ENCODE measurements at places on chromosomes 2 and 18.

DNA sequence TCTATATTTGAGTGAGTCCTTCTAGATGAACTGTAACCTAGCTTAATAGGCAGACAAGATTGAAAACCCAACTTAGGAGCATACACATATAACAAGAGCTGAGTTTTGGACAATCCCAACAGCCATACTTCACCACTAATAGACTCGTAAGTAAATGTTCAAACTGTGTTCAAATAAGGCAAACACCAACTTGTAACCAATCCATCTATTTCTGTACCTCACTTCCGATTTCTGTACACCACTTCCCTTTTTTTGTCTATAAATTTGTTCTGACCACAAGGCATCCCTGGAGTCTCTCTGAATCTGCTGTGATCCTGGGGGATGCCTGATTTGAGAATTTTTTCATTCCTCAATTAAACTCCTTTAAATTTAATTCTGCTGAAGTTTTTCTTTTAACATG is 1149.1 kb upstream of the NRXN1 start:
- DNase-seq = no peak

GRCh38 chr2:106163948-106164545 is 30.1 kb downstream of the UXS1 start:
- no peak for DNase-seq

GRCh38 chr2:127320586-127321275 is 26.8 kb upstream of the ERCC3 start:
- DNase-seq = no peak

DNA sequence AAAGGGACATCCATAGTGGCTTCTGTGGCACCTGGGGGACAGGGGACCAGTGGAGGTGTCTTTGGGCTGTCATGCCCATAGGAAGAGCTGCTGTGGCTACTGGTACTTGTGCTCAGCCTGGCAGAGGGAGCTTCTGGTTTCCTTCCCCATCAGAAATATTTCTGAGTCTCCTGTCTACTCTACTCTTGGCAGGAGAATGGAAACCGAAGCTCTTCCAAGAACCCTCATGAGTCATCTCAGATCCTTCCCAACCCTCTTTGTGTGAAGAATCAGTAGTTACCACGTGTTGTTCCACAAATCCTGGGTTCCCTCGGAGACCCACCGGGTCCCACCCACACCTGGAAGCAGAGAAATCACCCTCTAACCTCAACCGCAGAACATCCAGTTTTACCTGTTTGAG is 234.9 kb downstream of the FHOD3 start:
- DNase-seq = no peak

DNA sequence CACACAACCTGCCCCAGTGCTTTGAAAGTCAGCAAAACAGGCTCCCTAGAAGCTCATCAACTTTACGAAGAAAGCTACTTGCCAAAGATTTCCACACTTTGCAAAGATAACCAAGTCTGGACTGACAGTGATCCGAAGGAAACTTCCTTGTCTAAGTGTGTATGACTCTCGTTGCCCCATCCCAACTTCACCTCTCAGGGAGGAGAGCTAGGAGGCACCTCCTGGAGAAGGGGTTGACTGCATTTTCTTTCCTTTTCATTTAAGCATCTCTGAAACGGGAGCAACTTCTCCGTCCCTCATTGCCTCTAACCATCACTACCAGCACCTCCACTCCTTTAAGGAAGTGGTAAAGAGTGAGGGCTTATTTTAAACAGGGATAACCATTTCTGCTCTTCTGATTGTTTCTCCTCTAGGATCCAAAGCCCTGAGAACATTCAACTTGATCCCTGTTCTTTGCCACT is 7.0 kb downstream of the ZEB2 start:
- no peak for DNase-seq

GRCh38 chr2:73489053-73489452 is 103.4 kb downstream of the ALMS1 start:
- no peak for DNase-seq

- DNase-seq = no peak
Observed at GRCh38 chr2:195656161-195656858, 716 bp upstream of the SLC39A10 start.

- DNase-seq = no peak
Observed at GRCh38 chr2:169798397-169798717, 314 bp upstream of the SSB start.

DNA sequence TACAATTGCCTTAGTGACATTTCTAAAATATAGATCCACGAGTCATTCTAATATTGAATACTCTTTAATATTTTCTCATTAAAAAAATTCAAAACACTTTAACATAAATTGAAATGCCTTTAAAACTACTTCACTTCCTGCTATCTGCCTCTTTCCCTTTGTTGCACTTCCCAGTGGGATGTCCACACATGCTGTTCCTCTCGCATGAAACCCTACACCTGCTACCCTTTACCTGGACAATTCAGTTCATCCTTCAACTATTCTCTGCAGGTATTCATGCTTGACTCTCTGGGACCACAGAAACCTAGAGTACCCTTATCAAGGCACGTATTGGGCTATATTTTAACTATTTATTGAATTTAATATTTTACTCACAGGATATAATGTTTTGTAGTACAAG is 373.3 kb upstream of the GALNT5 start:
- no peak for DNase-seq

DNA sequence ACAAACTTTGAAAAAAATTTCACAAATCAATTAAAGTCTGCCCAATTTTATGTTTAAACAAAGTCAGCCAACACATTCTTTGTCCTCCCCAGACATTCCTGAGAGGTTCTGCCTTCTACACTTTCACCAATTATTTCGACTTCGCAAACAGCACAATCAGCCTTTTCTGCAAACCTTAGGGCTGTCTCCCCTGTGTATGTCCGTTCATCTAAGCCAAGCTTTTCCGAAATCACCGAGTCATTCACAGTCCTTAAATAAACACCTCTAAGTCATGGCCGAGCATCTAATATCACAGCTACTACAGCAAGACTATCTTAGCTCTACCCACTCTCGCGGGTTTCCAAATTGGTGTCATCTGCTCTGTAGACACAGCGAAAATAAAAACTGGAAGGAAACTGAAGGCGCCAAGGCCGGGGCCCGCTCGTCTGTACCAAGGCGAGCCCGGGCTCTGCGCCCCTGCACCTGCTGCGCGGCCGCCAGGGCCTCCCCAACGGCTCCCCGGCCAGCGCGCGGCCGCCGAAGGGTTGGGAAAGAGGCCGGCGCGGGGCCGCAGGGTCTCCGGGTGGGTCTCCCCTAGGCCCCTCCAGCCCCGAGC is 730 bp downstream of the ODC1 start:
- DNase-seq = no peak

- no peak for DNase-seq
Observed at GRCh38 chr2:204428675-204429074, 116.6 kb upstream of the PARD3B start.

- DNase-seq = no peak
Observed at GRCh38 chr18:79754022-79754761, 43.5 kb upstream of the KCNG2 start.

DNA sequence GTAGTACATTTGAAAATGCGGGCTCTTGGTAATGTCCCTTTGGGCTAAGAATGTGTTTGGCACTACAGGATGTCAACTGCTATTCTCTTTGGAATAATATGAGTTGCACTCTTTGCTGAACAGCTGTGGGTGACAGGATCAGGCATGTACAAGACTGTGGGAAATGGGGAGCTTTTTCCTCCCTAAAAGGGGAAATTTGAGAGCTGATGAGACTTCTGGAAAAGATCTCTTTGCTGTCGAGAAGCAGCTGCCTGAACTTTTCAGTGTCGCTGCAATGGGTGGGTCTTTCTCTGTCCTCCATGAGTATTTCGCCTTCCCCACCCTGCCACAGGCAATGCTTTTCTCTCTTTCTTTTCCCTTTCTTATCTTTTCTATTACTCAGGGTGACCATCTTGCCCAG is 762.2 kb upstream of the GCFC2 start:
- no peak for DNase-seq

- no peak for DNase-seq
Observed at GRCh38 chr2:241003047-241003360, 4.6 kb downstream of the SNED1 start.

GRCh38 chr2:84302513-84303412 is 156.3 kb downstream of the SUCLG1 start:
- peak; percentile 53 for DNase-seq

- DNase-seq = no peak
Observed at GRCh38 chr2:217667512-217667911, 335.3 kb downstream of the TNS1 start.

DNA sequence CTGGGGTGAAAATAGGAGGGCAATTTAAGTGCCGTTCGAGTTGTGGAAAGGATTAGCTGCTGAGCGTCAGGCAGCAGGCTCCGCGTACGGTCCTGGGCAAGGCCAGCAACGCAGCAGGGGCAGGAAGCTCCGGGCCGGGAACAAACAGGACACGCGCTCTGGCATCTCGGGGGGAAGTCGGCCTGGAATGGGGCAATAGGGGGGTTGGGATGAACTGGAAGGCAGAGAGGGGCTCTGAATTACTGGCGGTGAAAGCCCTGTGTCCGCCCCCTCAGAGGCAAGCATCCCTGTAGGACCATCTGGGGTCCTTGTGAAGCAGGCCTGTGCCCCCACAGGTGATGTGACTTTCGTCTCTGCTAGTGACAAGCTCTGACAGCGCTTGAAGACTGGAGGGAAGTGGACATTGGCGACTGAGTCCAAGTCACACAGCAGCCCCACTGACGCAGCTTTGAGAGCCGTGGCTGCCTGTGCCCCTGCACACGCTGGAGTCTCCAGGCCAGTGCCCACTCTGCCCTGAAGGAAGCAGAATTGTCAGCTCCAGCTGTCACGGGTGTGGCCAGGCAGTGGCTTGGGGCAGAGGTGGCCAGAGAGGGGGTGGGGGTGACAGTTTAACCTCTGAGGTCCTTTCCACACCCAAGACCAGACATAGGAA is 22.3 kb downstream of the GPR35 start:
- no peak for DNase-seq

DNA sequence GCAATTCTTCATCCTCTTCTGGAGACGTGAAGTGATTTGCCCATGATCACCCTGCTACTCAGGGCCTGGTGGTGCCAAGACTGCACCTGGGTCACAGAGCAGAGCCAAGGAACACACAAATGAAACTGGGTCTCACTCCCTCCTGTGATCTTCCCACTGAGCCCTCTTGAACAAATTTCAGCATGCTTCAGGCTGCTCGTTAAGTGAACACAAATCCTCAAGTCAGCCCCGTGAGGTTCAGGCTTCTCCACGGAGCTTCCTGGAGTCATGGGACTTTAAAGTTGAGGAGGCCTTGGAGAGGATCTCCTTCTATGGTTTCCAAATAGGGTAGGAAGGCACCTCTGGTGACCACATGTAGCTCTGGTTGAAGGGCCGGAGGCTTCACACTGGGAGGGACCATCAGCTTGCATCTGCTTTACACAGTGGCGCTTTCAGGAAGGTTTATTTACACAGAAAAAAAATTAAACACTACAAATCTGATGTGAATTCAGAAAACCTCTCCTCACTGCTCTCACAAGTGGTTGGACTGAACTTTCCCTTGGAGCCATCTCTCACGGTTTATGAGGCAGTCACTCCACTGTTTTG is 255.4 kb downstream of the LOXHD1 start:
- no peak for DNase-seq

GRCh38 chr2:100017633-100018032 is 124.8 kb downstream of the AFF3 start:
- no peak for DNase-seq

Measured in WERI-Rb-1 (cell line).